Activated naive CD8-positive, alpha-beta T cell treated with anti-CD3 and anti-CD28 coated beads for 36 hours (primary cell): ENCODE measurements at places on chromosomes 2 and 18. TPM values are rescaled to one million over a fixed set of nuclear protein-coding genes. Genes with fewer than 3 reads are reported as not detected.

DNA sequence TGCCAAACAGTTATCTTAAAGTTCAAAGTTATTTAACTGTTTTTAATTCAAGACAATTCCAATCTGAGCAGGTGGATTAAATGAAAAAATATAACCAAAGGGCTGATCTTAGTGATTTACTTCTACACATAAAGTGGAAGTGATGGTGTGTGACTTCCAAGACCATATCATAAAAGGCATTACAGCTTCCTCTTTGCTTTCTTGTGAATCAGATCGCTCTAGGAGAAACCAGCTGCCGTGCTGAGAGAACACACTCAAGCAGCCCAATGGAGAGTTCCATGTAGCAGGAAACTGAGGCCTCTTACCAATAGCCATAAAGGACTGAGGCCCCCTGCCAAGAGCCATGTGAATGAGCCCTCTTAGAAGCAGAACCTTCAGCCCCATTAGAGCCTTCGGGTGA is 197.4 kb downstream of the NBAS start:
- DNase-seq, result no peak

FER1L5 gene
- not detected for total RNA-seq

DNA sequence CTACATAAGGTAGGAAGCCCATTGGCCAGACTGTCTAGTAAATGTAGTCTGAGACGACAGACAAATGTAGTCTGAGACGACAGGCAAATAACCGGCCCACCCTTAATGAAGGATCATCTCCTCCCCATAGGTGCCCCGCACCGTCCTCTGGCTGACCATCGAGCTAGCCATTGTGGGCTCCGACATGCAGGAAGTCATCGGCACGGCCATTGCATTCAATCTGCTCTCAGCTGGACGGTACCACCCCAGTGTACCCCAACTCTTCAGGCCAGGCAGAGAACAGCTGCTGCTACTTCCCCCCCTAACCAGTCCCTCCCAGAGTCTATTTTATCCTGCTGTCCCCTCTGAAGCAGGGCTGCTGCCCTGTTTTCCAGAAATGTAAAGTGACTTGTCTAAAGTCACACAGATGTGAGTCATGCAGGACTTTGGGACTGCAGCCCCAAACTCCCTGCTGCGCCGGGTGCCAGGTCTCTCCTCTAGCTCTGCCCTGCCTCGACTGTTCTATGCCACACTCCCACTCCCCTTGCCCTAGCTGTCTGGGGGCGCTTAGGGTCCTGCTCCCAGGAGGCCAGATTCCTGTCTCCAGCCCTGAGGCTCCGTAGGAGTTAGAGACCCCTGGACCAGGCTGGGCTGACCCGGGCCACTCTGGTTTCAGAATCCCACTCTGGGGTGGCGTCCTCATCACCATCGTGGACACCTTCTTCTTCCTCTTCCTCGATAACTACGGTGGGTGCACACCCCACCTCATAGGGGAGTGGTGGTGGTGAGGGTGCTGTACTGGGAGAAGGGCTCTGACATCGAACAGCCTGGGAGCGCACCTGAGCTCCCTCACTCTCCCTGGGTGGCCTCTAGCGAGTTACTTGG is 4.7 kb downstream of the SLC11A1 start:
- DNase-seq, result no peak

DNA sequence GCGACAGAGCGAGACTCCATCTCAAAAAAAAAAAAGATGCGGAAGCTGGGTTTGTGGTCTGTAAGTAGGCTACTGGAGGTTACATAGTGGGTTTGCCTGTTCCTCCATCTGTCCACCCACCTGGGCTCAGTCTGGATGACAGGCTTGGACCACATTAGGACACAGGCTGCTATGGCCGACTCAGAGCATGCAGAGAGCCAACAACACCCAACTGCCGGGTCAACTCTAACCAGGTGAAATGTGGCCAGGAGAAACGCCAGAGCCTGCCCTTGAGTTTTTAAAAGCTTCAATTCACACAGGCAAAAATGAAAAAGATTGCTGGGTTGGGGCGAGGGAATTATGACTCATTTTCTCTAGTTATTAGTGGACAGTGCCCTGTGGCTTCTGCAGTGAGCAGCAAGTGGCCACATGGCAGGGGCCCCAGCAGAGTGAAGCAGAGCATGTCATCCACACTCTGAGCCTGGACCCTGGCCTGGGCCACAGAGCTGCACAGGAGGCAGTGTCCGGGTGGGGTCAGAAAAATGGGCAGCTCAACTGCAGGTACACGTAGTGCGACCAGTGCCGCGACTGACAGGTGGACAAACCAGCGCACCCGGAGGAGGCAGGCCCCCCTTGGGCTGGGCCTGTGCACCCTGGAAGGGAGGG is 67.4 kb downstream of the BIN1 start:
- no peak for DNase-seq
